Fibroblast of gingiva (primary cell): ENCODE measurements at places on chromosomes 7 and 10.

DNA sequence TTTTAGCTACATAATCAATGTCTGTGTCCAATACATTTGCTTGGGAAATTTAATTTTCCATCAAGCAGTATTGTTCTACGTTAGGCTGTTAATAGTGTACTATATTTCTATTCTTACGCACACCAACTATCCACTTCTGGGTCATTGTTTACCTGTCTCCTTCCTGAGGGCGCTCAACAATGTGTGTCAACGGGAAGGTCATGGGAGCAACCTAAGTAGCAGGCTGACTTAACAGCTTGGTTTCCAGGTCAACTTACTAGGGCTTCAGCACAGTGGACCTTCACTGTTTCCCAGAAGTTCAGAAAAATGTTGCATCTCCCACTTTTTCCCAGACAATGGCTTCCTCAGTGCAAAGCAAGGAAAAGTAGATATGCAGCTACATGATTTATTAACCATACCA lies 13.7 kb downstream of the THSD7A start:
- DNase-seq, result no peak

- no peak for DNase-seq
These were observed 4.6 kb downstream of the TRAPPC14 start for GRCh38 chr7:100153708-100154535.

DNA sequence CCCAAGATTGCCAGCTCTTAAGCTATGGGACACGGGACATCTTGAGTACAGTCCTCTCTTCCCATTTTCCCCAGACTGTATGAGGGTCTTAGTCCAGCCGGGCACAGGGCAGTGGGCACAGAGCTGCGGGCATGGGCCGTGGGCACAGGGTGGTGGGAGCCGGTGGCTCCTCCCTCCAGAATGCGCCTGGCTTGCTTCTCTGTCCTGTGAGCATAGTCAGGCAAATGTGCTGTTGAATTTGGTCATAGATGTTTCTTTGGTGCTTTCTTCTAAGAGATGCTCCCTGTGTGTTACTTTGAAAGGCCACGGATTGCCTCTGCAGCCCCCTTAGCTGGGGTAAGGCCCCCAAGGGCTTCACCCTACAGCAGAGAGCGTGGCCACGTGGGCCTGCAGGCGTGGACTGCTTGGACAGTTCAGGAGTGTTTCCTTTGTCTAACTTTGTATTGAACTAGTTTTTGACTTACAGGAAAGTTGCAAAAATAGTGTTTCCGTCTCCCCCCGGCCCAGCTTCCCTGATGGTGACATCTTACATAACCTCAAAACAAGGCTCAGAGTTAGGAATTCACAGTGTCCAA lies 24.7 kb downstream of the LRRC27 start:
- DNase-seq, result no peak

GRCh38 chr7:139441961-139442360 lies 41.5 kb downstream of the KLRG2 start:
- DNase-seq, result no peak

- no peak for DNase-seq
These were observed 30.3 kb downstream of the PTN start for GRCh38 chr7:137313201-137313600.
